ENCODE measurements at places on chromosomes 6 and 20. TPM values are rescaled to one million over a fixed set of nuclear protein-coding genes. Genes with fewer than 3 reads are reported as not detected.

DNA sequence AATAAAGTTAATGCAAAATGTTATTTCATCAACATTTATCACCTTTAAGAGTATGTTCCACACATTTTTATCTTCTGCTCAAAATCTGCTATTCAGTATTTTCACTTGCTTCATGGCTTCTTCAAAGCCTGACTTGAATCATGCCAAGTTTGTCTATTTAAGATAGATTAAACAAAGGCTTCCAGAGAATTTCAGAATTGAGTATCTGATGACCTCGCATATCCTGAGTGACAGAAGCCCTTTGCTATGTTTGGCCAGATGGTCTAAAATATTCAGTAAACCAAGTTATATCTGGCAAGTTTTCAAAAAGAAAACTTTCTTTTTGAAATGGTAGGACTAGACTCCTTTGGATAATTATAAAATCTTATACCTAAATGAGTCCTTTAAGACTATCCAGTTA, 348.9 kb upstream of the KCNQ5 start:
- no peak for DNase-seq

GRCh38 chr20:53926428-53927028, 143.9 kb downstream of the BCAS1 start:
- no peak for DNase-seq

DNA sequence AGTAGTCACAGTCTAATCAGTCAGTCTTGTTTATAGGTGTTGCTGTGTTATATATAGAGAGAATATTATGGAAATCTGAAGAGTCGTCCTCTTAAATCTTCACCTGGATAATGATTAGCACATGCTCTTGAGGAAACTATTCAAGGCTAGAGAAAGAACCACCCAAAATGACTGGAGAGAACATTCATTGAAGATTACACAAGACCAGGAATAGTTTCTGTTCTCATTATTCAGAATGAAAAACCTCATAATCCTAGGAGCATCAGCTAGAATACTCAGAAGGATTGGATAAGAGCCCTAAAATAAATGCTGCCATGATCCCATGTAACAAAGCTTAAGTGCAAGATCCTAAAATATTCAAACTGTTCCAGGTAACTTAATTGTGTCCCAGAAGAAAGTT, 278.2 kb upstream of the PREP start:
- DNase-seq, result no peak

- no peak for DNase-seq
Measured at GRCh38 chr20:25668446-25668845, 28.2 kb downstream of the ZNF337 start.

PDE7B gene
- total RNA-seq, result 7.2 TPM

GRCh38 chr6:13071550-13072345, 256.6 kb downstream of the TBC1D7 start:
- DNase-seq, result no peak

- DNase-seq, result no peak
Measured at GRCh38 chr6:105649192-105649591, 246.3 kb upstream of the PREP start.

GRCh38 chr6:163414946-163415619, 565 bp downstream of the QKI start:
- DNase-seq, result no peak

DNA sequence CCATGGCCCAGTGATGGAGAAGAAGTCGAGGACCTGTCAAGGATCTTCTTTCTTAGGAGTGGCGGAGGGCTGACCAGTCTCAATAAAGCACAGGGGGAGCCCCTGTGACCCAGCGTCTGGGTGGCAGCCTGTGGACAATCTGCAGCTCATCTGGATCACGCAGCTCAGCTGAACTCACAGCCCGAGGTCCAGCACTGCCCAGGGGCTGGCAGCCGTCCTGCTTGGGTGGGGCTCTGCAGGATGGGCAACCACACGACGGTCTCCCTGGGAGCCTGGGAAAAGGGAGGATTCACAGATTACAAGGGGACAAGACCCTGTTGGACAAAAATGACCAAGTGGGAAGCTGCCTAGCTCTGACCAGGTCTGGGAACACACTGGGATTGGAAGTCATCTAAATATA, 110.8 kb downstream of the MYLK4 start:
- no peak for DNase-seq

GRCh38 chr6:127441881-127442280, 17.3 kb downstream of the KIAA0408 start:
- no peak for DNase-seq

GRCh38 chr6:29825848-29826247, 1.8 kb upstream of the HLA-G start:
- no peak for DNase-seq

DNA sequence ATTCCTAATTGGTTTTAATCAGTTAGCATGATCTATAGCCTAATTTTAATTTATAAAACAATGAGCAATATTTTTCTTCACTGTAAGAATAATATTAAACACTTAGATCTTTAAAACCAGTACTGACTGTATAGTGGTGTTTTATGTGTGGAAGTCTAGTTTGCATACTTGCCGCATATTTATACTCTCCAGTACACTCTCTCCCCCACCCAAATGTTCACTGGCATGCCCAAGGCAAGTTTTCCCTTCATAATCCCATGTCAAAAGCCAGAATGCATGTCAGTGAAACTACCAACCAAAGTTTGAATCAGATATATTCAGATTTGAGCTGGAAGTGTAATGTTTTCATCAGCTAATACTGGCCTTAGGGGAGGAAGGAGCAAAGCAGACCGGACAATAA, 506.1 kb downstream of the PHF3 start:
- DNase-seq, result no peak

GRCh38 chr20:3208786-3209256, 477 bp upstream of the ITPA start:
- DNase-seq, result no peak

BHLHE23 gene
- not detected for total RNA-seq

GRCh38 chr6:10431423-10432164, 16.7 kb upstream of the TFAP2A start:
- DNase-seq, result no peak

GRCh38 chr6:21257125-21257524, 336.4 kb upstream of the SOX4 start:
- DNase-seq, result no peak

DNA sequence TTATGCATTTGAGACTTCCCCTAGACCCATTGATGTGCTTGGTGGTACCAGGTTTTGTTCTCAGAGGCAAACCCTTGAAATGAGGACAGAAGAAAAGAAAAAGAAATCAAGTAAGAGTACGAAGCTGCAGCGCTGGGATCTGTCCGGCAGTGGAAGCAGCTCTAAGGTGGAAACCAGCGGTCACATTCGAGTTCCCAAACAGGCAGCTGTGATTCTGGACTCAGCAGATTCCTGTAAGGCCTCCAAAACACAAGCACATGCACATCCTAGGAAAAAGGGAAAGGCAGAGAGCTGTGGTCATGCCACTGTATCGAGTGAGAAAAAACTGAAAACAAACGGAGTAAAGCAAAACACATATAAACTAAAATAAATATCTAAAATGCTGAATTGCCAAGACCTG, 4.5 kb downstream of the FAM217B start:
- DNase-seq, result no peak

DNA sequence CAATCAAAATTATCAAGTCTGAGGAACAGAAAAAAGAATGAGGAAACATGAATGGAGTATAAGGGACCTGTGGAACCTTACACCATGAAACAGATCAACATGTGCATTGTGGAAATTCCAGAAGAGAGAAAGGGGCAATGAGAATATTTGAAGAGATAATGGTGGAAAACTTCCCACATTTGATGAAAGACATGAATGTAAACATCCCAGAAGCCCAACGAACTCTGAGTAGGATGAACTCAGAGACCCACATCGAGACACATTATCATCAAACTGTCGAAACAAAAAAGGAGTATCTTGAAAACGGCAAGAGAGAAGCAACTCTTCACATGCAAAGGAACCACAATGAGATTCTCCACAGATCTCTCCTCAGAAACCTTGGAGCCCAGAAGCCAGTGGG, 371.1 kb downstream of the CDKAL1 start:
- DNase-seq, result no peak

- no peak for DNase-seq
Measured at GRCh38 chr6:35199866-35200265, 13.9 kb upstream of the SCUBE3 start.

DNA sequence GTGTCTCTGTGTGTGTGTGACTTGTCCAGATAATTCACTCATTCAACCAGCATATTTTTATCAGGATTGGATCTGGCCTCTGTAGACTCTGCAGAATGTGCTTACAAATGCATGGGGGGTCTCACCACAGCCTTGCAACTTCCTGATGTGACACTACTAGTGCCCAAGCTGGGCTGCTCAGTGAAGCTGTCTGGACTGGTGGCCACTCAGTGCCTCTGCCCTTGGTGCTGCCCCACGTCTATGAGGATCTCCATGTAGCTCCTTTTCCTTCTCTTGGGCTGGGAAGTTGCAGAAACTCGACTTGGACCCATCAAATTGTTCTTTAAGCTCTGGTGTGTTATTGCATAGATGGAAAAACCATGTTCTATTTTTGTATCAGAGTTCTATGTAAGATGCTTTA, 75.8 kb downstream of the NRN1 start:
- no peak for DNase-seq

DNA sequence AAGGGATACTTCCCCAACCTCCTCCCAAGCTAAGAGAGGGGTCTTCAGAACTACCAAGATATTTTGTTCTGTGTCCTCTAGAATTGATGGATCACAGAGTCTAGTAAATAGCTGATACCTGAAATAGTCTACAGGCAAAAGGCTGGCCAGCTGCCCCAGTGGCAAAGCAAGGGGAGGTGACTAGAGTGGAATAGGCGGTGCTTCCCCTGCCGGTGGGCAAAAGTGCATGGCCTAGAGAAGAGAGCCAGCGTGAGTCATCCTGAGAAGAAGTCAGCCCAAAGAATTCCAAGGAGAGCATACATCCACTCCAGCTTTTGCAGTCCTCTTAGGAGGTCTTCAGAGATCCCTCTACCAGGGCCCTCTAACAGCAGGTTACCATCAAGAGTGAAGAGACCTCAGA, 14.7 kb downstream of the DPPA5 start:
- no peak for DNase-seq

- DNase-seq, result no peak
Measured at GRCh38 chr20:50821994-50822393, 27.1 kb downstream of the BCAS4 start.

STX7 gene
- 67.7 TPM for total RNA-seq

DNA sequence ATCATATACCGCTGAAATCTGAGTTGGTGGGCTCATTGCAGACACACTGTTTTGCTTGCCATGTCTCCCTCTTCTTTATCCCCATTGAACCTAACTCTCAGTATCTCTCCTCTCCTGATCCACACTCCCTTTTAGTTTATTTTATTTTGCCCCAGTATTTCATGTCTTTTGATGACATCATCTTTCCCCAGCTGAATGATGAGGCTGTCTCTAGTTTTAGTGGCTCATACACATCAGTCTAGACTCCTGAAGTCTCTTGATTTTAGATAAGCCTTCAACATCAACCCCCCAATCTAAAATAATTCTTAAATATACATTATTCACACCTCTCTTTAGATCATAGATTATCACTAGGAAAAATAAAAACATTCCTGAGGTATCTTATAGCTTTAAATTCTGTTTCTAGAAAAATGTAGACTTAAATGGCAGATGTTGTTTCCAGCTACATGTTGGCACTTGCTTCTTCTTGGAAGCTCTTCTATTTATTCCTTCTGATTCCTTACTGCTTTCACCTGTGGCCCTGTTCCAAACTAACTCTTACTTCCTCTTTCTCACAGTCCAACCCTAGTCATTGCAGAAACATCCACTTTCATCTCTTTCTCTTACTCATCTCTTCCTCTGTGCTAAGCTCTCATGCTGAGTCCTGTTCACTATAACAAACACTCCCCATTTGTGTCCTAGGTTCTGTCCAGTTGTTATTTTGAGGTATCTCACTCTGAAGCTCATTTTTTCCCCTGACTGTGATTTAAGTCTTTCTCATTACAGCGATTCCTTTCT, 191.9 kb upstream of the SLC35B3 start:
- no peak for DNase-seq

DNA sequence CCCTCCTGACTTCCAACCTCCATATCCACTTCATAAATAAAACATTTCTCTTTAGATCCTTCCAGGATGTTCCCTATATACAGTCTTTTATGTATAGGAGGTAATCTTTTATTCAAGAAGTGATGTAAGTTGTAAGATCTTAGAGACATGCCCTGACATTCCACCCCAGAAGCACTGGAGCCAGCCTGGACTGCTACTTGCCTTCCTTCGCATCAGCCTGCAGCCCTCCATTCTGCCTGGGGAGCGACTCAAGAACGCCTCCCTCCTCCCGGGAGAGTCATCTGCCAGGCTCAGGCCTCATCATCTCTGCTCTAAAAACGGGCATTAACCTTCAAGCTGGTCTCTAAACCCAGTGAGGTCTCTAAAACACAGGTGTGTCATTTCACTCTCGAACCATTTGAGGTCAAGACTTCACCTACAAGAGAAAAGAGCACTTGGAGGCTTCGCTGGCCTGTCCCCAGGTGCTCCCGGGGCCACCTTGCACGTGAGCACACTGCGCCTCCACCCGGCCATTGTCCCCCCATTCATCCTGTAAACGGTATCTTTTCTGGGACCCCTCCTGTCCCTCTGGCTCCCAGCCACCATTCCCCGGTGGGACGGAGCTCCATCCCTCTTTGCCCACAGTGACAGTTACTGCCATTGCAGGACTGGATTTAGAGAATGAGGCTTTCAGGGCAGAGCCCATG, 107.5 kb upstream of the PDE10A start:
- DNase-seq, result no peak

GRCh38 chr6:41176189-41176588, 13.3 kb upstream of the TREM2 start:
- DNase-seq, result no peak

DNA sequence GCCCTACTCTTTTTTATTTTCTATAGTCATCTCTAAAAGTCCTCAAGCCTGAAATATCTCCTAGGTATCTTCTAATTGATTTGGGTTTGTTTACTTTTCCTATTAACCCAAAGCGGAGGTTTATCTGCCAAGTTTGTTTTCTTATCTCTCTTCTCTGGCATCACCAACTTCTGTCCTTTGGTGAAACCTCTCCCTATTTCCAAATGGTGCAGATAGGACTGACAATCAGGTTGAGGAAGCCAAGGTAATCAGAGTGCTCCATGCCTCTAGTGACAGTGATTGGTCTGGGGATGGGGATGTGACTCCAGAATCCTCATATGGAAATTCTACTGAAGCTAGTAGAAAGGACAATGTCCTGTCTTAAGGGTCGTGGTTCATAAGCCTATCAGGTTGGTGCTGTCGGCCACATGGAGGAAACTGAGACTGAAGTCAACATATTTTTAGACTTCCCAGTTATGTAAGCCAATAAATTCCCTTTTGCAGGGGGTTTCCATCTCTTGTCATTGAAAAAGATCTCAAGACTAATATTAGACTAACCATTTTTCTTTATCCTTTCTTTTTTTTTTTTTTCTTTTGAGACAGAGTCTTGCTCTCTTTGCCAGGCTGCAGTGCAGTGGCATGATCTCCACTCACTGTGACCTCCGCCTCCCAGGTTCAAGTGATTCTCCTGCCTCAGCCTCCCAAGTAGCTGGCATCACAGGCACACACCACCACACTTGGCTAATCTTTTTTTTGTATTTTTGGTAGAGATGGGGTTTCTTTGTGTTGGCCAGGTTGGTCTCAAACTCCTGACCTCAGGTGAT, 28.0 kb downstream of the KIF6 start:
- DNase-seq, result no peak

Data from posterior vena cava (tissue), 2 donors.